ENCODE measurements at places on chromosomes 5 and 9. TPM values are rescaled to one million over a fixed set of nuclear protein-coding genes. Genes with fewer than 3 reads are reported as not detected.

The PCDHGA7 gene
- total RNA-seq = 0.69 TPM

The CTXN3 gene
- not detected for total RNA-seq

The CXCL14 gene
- total RNA-seq = not detected

DNA sequence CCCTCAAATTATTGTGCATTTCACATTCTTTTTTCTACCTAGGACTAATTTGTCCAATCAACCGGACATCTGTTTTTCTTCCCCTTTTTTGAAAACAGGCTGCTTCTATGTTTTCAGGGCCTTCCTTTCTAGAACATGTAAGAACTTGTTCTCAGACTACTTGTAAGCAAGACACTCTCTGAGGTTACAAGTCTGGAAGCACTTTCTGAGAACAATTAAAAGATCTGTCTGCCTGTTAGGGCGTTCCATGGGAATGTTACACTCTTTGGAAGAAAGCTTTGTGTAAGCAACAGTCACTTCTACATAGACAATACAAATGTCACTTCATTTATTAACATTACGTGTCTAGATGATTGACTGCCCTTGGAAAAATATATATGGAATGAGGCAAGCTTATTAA, 50.9 kb upstream of the HSPB3 start:
- DNase-seq = no peak

GRCh38 chr5:93340881-93341280, 240.1 kb downstream of the NR2F1-AS1 start:
- no peak for DNase-seq

GRCh38 chr9:121725008-121725775, 73.8 kb downstream of the DAB2IP start:
- DNase-seq = peak; percentile 40

DNA sequence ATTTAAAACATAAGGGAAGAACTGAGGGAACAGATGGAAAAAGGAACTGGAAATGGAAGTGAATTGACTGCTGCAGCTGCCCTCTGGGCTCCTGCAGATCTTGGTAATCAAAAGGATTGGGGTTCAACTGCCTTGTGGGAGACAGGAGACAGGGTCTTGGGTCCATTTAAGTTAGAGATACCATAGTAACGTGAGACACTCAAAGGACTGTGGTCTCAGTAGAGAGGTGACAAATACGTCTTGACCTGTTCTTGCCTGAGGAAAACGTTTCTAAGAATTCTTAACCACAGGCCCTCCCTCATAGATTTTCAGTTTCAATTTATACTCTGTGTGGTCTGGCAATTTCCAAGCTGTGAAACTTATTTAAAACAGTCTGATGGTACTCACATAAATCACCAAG, 100.8 kb upstream of the DHFR start:
- DNase-seq = no peak

GRCh38 chr5:32400401-32400800, 44.1 kb downstream of the ZFR start:
- DNase-seq = no peak

GRCh38 chr9:111966124-111966723, 69.6 kb downstream of the UGCG start:
- DNase-seq = no peak

GRCh38 chr5:127959152-127959764, 124.3 kb upstream of the SLC12A2 start:
- peak; percentile 88 for DNase-seq

GRCh38 chr9:113817171-113817570, 58.9 kb upstream of the ZNF618 start:
- DNase-seq = no peak

- no peak for DNase-seq
Measured at GRCh38 chr9:120080849-120081248, 499.1 kb downstream of the CDK5RAP2 start.

DNA sequence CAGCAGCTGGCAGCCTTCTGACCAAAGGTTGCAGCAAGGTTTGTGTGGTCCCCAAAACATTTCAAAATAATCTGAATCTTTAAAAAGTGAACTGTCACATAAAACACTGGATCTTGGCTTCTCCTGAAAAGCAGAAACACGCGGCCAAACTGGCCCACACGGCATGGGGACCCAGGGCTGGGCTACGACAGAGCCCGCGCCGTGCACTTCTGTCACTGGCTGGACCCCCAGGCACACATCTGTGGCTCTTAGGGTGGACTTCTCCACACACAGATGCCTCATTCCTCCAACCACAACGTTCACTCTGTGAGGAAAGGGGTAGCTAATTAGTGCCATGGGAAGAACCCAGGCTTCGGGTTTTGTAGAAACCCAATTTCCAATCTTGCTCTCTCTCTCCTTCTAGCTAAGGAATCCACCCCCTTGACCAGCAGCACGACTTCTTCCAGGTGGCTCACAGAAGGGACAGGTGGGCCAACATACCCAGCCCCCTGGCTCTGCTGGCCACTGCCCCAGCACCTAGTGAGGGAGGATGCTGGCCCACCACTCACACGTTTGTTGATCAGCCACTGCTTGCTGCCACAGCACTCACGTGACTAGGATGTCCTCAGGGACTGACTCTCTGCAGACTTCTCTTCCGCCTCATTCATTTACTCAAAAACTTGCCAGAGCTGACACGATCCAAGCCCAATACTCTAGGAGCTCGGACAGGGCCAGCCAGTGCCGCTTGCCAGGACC, 17.9 kb downstream of the LMAN2 start:
- DNase-seq = no peak

DNA sequence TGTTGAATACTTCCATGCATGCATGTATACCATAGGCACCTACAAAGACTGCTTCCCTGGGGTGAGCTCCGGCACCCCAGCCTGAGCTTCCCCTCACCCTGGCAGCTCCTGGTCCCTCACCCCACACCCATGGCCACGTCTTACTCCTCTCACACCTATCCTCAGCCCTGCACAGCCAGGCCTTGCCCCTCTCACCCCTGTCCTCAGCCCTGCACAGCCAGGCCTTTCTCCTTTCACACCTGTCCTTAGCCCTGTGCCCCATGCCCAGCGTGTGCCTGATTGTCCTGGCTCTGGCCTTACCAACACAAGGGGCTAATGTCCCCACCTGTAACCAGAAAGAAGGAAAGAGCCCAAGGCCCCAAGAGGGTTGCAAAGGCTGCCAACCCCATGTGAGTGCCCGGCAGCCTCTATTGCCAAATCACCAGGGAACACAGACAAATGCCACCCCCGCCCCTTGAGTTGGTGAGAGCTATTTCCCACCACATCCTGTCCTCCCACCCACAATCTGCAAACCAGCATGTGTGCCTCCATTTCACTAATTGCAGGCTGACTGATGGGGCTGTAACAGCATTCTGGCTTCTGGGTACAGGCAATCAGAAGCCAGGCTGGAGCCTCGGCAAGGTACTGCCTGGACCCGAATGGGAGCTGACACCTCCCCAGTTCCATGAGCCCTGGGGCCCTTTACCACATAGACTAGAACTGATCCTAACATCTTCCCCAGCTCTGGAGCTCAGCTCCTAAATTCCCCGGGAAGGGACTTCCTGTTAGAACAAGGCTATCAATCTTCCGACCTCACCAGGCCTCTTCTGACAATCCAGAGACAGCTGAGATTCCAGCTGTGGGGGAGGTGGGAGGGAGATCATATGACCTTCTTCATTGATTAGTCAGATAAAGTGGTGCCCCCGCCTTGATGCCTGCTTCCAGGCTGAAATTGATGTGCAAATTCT, 78.2 kb downstream of the FAM114A2 start:
- peak; percentile 49 for DNase-seq

DNA sequence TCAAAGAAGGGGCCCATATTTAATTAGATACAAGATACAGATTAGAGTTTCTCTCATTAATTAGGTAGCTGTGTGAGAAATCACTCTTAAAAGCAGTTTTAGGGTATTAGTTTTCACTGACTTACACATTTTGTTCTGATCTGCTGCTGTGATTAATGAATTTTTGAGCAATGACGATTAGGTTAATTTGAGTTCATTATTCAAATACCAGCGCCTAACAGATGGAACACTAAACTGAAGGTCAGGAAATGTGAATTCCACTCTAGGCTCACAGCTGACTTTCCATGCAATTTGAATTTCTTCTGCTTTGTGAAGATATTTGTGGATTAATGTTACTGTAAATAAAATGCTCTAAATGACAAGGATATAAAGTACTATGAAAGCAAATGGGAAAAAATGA, 380.6 kb downstream of the ADGRV1 start:
- DNase-seq = no peak

DNA sequence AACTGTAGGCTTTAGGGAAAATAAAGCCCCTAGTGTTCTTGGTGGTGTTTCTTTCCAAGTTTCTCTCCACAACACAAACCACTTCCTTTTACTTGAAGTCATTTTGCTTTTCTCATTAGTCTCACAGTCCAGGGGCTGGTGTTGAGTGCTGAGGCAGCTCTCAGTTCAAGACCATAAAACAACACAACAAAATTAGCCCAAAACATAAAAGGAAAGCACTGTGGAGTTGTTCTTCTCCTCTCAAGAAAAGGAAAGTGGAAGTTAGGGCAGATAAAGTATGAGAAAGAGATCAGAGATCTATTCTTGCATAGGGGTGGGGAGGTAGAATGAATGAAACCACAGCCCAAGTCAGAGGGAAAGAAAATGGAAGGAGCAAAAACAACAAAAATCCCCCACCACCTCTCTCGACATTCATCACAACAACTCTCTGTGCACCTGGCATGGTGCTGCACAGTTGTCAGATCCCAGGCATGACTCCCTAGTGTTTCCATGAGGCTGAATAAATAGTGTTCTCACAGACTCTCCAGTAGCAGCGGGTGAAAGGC, 569.9 kb downstream of the RAB3C start:
- no peak for DNase-seq

GRCh38 chr5:96256795-96257470, 176.1 kb downstream of the PCSK1 start:
- peak; percentile 89 for DNase-seq

DNA sequence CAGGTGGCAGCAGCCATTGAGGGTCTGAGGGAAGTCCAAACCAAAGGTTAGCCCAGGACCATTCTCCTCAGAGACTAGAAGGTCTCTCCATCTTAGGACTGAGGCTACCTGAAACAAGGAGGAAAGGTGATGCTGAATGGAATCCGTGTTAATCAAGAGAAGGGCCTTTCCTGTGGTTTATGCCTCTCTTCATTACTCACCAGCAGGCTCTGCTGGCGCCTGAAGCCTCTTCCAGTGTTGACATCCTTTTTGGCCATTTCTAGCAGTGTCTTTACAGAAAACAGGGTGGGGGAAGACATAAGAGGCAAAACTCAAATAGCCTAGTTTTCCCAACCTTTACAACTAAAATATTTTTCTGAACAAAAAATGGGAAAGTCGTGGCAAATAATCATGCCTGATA, 98.0 kb downstream of the ENC1 start:
- DNase-seq = peak; percentile 76

DNA sequence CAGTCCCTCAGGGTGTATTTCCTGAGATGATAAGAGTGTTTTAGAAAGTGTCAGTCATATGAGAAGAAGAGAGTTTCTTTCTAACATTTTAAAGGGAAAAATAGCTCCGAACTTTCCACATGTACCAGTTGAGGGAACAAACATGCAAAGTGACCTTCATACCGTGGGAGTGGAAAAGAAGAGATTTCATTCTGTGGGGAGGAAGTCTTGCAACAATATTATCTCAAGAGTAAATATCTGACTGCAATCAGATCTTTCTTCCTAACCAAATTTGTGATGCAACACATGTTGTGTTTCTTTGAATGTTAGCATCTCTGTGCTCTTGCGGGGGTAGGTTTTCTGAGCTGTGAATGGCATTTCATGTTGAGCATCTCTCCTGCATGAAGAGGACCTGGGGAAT, 30.6 kb downstream of the ANKRD55 start:
- DNase-seq = no peak

GRCh38 chr9:89883401-89884341, 278.9 kb downstream of the GADD45G start:
- DNase-seq = no peak

Measured in A172 (cell line).